NCI-H2171 treated with DMSO at 0.1 percent for 48 hours (cell line): ENCODE measurements at places on chromosomes 5 and 9.

DNA sequence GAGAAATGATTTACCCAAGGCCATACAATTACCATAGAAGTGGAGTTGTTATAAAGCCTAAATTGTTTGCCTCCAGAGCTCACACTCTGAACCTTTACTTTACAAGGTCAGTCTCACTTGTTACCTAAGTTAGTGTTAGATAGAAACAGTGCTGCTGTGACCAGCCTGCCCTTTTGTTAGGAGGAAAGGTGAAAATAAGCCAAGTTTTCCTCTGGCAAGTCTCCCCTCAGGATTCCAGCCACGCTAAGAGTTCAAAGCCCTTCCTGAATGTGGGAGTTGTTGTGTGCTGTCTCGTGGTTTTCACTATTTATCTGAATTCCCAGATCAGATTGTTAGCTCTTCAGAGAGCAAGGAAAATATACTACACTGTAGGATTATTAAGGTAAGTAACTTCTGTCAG lies 260.0 kb downstream of the SGCD start:
- no peak for DNase-seq

DNA sequence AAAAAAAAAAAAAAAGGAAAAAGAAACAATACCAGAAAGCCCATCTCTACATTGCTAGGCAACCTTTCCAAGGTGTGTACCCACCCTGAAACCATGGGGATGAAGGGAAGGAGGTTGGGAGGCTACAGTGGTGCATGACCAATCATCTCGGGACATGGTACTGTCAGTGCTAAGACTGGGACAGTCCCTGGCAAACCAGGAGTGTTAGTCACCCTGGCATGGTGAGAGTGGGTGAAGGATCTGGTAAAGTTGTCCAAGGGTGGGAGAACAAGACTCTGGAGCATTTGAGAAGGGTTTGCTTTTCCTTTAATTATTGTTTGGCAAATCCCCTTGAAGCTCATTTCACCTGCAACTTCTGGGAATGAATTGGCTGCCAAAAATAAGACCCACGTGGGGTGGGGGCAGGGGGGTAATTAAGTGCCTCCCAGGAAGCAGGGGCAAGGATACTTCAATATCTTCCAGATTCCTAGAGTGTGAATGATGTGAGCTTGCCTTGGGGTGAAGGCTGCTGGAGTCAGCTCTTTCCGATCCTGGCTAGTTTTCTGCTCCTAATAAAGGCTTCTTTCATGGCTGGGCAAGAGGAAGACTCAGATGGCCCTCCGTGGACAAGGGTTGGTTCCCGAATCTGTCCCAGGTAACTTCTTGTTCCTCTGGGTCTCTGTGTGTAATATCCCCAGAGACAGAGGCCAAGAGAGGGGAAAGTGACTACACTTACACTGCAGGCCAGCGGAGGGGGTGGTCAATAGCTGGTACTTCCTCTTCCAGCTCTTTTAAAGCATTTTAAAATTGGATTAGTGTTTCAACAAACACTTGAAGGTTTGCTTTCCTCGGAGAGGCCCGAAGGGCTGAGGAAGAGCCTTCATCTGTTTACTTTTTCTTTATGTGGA lies 61.6 kb upstream of the SPRY4 start:
- no peak for DNase-seq

GRCh38 chr5:126967808-126968466 lies 62.4 kb downstream of the MARCHF3 start:
- DNase-seq, result no peak

DNA sequence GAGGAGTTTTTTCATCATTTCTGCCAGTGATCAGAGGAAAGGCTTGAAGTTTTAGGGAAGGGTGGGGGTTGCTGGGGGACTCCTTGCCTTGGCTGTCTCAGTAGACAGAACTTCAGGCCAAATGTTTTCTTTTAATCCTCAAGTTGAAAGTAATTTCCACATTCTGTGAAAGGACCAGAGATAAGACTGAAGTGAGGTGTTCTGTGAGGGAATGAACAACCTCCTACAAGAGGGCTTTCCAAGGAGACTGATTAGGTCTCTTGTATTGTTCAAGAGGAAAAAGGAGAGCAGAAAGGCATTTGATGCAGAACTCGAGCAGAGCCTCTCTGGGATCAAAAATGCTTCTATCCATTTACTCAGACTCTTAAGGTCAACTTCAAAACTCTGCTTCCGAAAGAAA lies 282.1 kb upstream of the ATP10B start:
- no peak for DNase-seq

DNA sequence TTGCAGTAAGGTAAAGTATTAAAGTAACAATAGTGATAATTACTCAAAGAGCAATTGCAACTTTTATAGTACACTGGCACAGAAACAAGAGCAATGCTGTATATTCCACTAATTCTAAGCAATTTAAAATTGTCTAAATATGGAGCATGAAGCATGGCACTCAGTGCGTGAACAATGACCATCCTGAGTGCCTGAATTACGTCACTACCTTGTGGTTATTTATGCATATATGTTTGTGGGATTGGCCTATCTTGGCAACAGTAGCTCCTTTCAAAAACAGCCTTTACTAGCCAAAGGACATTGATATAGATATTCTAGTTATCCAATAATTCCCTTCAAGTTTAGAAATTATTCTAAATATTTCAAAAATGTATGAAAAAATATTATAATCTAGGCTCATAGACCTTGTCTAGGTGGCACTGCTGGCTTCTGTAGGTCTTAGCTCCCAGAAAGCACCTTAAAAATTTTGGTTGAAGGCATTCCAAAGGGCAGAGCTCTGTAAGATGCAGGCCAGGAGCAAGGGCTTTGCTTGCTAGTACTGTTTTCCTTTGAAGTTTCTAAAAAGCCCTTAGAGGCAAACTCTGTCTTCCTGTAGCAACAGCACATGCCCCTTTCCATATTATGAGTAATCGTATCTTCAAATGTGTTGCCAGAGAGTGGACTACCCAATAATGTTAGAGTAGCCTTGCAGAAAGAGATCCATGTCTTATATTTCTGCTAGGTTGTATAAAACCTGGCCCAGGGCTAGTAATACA lies 719.3 kb downstream of the NR2F1-AS1 start:
- no peak for DNase-seq

GRCh38 chr9:99561509-99561917 lies 260.2 kb upstream of the NR4A3 start:
- peak; percentile 52 for DNase-seq

GRCh38 chr5:44952376-44952775 lies 143.6 kb downstream of the MRPS30 start:
- peak; percentile 75 for DNase-seq

- DNase-seq, result peak; percentile 9
Measured at GRCh38 chr9:122302237-122303093, 37.8 kb downstream of the MRRF start.

DNA sequence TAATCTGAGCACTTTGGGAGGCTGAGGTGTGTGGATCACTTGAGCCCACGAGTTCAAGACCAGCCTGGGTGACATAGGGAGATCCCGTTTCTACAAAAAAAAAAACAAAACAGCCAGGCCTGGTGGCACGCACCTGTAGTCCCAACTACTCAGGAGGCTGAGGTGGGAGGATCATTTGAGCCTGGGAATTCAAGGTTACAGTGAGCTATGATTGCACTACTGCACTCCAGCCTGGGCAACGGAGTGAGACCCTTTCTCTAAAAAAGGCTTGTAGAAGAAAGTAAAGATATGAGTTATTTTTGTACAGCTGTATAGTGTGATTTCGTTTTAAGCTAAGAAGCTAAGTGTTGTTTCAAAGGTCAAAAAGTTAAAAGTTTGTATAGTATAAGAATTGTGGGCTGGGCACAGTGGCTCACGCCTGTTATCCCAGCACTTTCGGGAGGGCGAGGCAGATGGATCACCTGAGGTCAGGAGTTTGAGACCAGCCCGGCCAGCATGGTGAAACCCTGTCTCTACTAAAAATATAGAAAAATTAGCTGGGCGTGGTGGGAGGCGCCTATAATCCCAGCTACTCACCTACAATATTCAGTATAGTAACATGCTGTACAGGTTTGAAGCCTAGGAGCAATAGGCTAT lies 18.8 kb downstream of the UBE2R2 start:
- DNase-seq, result no peak

DNA sequence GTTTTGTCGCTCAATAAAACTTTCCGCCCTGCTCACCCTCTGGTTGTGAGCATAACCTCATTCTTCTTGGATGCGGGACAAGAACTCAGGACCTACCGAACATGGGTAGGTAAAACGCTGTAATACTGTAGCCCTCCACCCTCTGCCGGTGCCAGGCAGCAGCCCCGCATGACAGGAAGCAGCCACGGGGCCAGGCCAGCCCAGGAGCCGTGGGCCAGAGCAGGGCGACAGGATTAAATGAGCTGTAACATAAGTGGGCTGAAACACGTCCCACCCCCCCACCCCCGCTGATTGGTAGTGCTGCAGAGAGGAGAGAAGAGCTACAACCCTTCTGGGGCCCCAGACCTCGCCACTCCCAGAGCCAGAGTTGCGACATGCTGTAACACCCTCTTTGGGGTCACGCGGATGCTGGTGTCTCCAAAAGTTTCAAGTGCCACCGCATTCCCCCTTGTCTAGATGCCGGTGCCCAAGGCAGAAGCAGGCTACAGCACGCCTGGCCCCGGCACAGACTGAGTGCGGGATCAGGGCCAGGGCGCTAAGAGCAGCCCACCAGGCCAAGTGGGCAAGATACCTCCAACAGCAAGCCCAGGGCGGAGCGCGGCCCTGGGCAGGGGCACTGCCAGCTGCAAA lies 81.8 kb downstream of the FBXW11 start:
- no peak for DNase-seq
